ENCODE measurements at places on chromosomes 2 and 18. TPM values are rescaled to one million over a fixed set of nuclear protein-coding genes. Genes with fewer than 3 reads are reported as not detected.

GRCh38 chr2:161237392-161238264 lies 70.6 kb upstream of the PSMD14 start:
- peak; percentile 47 for DNase-seq

DNA sequence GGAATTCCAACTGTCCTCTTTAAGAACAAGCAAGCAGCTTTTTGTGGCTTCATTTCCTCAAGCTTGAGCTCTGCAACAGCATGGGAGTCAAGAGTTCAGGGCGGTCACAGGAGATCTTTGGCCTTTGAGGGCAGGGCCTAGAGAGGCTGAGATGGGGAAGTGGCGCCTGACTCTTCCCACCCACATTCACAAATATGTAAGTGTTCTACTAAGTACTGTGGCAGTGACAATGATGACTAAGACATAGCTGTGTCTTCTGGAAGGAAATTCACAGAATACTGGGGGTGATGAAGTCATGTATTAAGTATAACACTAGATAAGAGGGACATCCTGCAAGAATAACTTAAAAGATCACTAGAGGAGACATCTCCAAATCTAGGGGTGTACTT lies 15.0 kb downstream of the RND3 start:
- no peak for DNase-seq

GRCh38 chr2:146226077-146226476 lies 1618.8 kb upstream of the ACVR2A start:
- DNase-seq, result no peak

GRCh38 chr18:37565101-37565976 lies at the start of gene CELF4:
Gene CELF4, minus strand, starts transcription at chr18:37565798.
- DNase-seq, result no peak

DNA sequence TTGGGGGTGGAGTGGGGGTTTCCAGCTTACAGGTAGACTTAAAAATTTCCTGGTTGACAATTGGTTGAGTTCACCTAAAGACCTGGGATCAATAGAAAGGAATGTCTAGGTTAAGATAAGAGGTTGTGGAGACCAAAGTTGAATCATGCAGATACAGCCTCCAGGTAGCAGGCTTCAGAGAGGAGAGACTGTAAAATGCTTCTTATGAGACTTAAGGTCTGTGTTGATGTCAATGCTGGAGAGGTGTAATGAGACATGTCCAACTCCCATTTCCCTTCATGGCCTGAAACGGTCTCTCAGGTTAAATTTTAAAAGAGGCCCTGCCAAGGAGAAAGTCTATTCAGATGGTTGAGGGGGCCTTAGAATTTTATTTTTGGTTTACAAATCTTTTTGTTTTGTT lies 38.5 kb upstream of the RND3 start:
- DNase-seq, result no peak

- DNase-seq, result no peak
Measured at GRCh38 chr18:10504723-10505122, 21.1 kb upstream of the NAPG start.

DNA sequence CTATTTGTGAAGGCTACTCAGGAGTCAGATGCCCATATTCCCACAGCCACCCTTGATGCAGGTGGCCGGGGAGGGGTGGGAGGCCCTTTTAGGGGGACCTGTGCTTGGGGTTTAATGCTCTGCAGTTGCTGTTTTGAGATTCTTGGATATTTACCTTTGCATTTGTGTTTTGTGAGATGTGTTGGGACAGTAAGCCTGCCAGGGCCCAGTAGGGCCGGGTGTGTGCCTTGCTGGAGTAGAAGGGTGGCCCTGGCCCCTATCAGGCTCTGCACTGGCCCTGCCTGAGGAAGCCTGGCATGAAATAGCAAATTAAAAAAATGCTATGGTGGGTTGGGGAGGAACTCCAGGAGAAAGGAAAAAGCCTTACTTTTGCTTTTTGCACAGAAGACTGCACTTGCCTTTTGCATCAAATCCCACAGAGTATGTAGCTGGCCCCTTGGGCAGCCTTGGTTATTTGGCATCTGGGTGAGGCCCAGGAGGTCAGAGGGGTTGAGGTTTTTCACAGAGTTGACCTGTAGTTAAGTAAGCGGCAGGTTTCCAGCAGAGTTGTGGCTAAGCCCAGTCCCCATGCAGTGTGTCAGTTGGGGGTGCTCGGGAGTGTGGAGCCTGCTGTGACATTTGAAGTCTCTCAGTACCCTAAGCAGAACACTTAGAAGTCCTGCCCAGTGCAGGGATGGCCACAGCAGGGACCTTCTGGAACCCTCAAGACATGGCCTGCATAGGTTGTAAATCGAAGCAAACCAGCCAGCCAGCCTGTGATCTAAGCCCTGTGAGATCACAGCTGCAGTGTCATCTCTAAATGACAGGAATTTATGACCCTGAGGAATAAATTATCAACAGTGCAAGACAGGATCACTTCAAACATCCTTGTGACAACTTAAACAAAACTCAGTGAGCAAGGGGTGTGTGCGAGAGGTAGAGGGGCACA lies 68.8 kb downstream of the SH3RF3 start:
- no peak for DNase-seq

GRCh38 chr2:187985195-187985594 lies 306.5 kb upstream of the GULP1 start:
- no peak for DNase-seq

GRCh38 chr18:56716692-56717146 lies 65.6 kb downstream of the WDR7 start:
- no peak for DNase-seq

DNA sequence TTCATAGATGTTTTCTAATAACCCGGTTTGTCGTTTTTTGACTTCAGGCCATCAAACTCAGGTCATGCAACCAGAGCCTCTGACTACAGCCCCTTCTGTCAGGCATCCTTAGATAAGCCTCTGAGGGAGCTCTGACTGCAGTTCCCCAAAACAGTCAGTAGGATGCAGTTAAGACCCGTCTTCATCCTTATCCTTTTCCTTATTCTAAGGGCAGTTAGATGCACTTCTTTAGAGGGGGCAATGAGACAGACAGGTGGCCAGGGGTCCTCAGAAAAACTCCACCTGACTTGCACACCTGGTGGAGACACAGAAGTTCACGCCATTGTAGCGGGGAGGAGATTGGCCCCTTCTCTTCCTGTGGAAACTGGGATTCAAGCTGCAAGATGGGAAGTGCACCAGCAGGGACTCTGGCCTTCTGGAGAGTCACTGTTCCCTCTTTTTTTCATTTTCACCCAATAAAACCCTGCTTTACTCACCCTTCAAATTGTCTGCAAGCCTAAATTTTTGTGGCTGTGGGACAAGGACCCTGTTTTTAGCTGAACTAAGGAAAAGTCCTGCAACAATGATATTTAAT lies 104.8 kb upstream of the TFPI start:
- DNase-seq, result no peak

DNA sequence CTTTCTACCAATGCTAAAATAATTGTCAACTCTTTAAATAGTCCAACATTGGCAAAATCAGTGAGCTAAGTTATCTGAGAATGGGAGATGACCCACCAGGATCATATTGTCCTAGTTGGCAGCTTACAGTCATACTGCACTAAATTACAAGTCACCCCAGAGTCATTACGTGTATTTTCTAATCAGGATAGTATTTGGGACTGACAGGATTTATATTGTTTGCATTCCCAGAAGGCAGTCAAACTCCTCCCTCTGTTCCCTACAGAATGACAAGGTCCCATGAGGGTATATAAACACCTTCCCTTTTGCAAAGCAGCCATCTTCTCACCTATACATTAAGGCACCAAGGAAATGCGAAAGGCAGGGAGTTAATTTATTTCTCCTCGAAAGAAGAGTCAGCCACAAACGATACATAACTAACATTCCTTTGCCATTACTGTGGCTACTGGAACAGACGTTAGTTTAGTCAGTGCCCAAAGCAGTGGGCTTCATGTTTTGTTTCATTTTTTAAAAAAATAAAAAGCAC lies 125.3 kb downstream of the ANTXR1 start:
- no peak for DNase-seq

GRCh38 chr2:181614874-181615638 lies 41.8 kb downstream of the CERKL start:
- no peak for DNase-seq

- DNase-seq, result no peak
Measured at GRCh38 chr2:108855194-108855593, 68.6 kb downstream of the CCDC138 start.

- DNase-seq, result no peak
Measured at GRCh38 chr2:238305092-238305862, 15.0 kb upstream of the TRAF3IP1 start.

DNA sequence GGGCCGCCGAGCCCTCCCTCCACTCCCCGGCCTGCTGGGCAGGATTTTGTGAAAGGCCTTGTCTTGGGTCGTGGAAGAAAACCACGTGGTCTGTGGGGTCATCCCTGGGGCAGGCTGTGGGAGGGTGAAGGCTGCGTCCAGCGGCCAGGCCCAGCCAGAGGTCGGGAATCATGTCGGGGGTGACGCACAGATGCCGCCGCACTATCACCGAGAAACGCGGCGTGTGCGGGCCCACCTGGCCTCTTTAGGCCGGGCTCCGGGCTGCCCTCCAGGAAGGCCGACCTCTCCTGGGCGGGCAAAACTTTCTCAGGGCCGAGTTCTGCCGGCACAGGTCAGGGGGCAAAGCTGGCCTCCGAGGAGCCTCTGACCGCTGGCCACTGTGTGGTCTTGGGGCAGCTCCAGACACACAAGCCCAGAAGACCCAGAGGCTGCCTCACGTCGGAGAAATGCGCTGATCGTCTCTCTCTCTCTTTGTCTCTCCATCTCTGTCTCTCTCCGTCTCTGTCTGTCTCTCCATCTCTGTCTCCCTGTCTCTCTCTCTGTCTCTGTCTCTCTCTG lies 28.4 kb downstream of the NFATC1 start:
- no peak for DNase-seq

DNA sequence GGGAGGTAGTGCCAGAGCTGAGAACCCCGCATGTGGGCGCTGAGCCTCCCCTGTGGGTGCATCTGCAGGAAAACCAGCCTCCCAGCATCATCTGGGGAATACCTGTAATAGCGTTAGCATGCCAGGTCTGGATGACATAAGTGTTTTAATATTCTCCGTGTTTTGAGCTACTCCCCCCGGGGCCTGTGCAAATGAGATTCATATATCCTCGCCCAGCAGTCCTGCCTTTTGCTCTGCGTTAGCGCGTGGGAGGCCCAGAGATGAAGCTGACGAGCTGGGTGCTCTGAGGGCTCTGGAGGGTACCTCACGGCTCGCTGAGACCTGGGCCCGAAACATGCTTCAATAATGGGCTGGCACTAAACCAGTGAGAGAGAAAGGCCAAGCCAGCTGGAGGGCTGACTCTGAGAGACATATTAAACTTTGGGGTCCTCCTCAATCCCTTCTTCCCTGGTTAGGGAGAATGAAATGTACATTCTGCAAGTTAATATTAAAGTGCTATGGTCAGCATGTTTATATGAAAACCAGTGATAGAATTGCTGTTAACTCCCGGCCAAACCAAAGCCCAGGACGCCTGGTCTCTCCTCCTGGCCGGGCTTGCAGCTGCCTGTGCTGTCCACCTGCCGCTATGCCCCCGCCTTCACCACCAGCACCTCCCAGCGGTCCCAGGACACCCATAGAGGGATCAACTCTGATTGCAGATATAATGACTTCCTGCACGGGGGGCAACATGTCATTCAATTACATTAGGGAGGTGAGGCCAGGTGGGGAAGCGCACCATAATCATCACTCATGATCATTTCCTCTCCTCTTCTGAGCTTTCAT lies 77.0 kb downstream of the EDAR start:
- DNase-seq, result no peak

- DNase-seq, result peak; percentile 25
Measured at GRCh38 chr2:20012282-20013125, at the start of gene MATN3. Gene MATN3, minus strand, starts transcription at chr2:20012668. Its CDS starts 37 bp downstream, at chr2:20012631.

GRCh38 chr2:110679337-110679707 lies 1.5 kb upstream of the BUB1 start:
- no peak for DNase-seq

LYG1 gene
- total RNA-seq, result 0.91 TPM

CEP68 gene
- 4.1 TPM for total RNA-seq

HES6 gene
- total RNA-seq, result 4.7 TPM

TGFA gene
- total RNA-seq, result 0.19 TPM

EFHD1 gene
- 0.29 TPM for total RNA-seq

NXPH2 gene
- total RNA-seq, result not detected
